ENCODE measurements at places on chromosomes 5 and 9.

GRCh38 chr9:80797101-80797829, 892.1 kb downstream of the TLE1 start:
- no peak for DNase-seq

- DNase-seq = no peak
Observed at GRCh38 chr9:108162664-108163063, 673.1 kb upstream of the KLF4 start.

DNA sequence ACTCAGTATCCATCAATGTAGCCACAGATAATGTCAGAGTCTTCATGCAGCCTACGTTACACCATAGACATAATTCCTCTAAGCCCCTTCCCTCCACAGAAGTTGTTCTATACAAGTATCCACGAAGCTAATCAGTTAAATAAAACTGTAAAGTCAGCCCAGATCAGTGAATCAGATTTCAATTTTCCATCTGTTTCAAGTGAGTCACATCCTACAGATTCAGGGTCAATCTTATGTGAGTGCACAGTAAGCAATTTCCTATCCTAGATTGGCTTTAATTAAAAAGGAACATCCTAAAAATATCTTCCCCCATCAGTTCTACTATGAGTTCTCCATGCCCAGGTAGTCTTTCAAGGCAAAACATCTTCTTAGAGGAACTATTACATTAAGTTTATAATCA, 402.5 kb downstream of the EFNA5 start:
- no peak for DNase-seq

DNA sequence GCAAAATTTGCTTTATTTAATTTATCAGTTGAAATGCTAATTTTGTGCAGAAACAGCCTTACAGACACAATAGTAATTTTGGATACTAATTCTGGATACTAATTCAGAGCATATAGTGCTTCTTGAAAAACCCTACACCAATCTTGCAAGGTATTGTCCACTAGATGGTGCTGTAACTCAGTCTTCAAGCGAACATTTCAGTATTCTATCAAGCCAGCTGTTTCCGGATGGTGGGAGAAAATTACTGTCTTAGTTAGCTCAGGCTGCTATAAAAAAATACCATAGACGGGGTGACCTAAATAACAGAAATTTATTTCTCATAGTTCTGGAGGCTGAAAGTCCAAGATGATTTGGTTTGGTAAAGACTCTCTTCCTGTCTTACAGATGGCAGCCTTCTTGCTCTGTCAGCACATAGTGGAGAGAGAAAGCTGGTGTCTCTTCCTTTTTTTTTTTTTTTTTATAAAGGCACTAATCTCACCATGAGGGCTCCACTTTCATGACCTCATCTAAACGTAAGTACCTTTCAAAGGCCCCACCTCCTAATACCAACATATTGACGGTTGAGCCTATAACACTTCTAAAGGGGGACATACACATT, 1306.5 kb upstream of the CDH9 start:
- peak; percentile 8 for DNase-seq

DNA sequence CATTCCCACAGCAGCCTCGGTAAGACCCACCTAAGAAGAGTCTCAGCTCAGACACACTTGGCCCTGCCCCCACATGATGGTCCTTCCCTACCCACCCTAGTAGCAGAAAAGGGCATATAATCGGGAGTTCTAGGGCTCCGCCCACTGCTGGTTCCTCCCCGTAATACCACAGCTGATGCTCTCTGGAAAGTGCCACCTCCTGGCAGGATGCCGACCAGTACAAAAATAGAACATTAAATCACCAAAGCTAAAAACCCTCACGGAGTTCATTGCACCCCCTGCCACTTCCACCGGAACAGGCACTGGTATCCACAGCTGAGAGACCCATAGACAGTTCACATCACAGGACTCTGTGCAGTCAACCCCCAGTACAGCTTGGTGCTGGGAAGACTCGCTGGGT, 271.3 kb downstream of the KIAA0825 start:
- DNase-seq = no peak

GRCh38 chr5:179869101-179869500, 10.5 kb upstream of the MRNIP start:
- peak; percentile 10 for DNase-seq

GRCh38 chr5:170408226-170408625, 19.1 kb upstream of the KCNMB1 start:
- DNase-seq = peak; percentile 68

GRCh38 chr5:82405618-82406204, 127.6 kb upstream of the RPS23 start:
- DNase-seq = no peak

DNA sequence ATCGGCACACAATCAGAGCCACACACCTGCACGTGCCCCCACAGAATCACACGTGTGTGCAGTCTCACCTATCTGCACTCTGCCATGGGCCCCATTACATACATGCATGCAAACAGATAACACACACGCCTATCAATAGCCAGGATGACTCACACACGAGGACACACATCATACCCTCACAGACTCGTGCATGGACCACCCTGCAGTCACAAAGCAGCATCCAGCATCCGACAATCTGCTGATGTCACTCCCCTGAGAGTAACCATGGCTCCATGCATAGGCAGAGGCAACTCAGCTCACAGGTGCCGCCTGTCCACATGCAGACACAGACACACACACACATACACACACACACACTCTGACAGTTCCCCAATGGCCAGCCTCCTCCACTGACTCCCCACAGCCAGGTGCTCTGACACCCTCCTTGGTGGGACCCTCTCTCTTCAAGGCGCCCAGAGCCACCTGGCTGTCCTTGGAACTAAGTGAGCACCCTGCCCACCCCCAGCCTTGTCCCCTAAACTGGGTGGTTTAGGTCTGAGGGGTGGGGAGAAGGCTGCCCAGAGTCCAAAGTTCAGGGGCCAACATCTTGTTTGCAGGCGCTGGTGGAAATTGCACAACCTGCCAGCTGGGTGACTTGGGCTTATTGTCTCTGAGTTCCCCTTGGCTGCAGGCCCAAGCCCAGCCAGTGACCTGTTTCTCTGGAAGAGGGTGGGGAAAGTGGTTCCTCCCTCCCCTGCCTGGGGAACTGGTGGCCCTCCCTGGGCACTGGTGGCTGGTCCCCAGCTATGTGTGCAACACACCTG, 34.6 kb upstream of the NEK6 start:
- no peak for DNase-seq

- no peak for DNase-seq
Observed at GRCh38 chr5:9094582-9094981, 451.3 kb downstream of the SEMA5A start.

GRCh38 chr9:1261266-1261665, 211.1 kb downstream of the DMRT2 start:
- no peak for DNase-seq

GRCh38 chr5:157494178-157494832, 34.3 kb downstream of the NIPAL4 start:
- DNase-seq = no peak

GRCh38 chr5:79806741-79807140, 117.1 kb downstream of the CMYA5 start:
- DNase-seq = no peak

- DNase-seq = no peak
Observed at GRCh38 chr9:137834846-137835546, 42.6 kb upstream of the CACNA1B start.

DNA sequence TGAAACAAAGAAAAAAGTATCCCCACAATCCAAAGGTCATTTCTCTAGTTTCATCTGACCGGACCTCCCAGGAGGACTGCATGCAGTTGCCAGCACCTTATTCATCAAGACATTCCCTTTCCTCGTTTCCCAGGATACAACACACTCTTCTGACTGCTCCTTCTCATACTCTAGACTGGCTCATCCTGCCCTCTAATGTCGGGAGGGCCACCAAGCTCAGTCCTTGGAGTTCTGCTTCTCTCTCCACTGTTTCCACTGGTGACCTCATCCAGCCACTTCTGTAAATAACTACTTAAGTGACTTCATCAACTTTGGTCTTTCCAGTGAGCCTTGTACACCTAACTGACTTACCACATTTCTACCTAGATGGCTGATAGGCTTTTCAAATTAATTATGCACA, 179.1 kb downstream of the EPB41L4A start:
- no peak for DNase-seq

DNA sequence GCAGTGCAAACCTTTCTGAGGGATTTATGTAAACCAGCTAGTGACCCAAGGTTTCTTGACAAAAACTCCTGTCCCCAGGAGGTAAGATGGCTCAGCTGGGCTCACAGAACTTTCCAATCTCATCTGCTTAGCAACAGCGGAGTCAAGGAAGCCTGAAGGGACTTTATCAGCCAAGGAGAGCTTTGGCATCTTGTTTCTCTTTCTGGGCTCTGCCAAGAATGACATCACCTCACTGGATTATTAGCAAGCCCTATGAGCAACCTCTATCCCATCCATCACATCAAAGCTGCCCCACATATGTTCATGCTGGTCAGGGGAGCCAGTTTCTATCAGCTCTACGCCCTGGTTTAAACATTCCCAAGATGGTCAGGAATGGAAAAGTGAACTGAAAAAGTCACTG, 461.3 kb downstream of the ENC1 start:
- no peak for DNase-seq

GRCh38 chr9:93020771-93021670, 37.5 kb upstream of the SUSD3 start:
- DNase-seq = no peak

DNA sequence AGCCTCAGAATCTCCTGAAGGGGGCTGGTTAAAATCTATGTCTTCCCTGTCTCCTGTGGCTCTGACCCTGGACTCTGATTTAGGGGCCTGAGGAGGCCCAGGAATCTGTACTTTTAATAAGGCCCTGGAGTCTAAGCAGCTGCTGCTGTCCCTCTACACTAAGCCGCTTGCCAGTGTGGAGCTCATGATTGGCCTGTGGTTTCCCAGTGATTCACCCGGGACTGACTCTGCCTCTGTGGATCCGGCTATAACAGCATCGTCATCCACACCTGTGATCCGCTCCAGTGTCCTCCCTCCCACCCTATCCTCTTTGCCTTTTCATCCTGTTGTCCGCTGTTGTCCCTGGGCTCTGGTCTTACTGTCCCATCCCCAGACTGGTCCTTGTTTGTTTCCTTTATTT, 3.7 kb downstream of the SLC31A2 start:
- peak; percentile 48 for DNase-seq

DNA sequence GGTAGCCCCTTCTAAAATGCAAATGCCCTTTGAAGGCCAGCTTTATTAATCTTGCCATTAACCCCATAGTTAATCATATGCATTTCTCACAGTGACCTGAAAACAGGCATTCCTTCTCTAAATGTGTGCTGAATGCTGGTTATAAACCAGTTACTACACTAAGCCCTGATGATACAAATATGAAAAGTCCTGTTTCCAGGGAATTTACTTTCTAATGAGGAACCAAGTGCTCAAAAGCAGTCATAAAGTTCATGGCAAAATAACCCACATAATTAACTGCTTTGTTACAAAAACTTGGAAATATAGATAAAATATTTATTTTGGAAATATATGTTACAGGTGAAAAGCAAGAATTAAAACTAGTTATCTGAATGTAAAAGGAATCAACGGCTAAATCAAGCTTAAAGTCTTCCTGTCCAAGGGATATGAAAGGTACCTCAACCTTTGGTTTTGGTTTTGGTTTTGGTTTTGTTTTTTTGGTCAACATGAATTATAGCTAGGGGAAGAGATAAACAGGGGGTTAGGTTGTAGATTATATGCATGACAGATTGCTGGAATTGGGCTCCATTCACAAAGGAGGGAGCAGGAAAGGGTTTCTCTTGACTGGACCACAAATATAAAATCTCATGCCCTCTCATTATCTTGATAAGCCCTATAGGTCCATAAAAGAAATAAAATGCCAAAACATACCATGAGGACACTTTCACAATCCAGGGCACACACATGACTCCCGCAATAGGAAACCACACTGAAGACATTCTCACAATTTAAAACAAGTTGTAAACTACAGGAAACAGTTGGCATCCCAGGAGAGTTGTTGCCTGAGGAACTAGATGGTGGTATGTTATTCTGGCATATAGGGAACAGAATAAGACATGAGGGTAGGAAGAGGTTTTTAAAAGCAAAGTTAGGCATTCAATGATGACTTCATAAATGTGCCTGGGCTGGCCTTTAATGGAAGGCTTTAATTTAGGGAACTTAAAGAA, 46.7 kb upstream of the MACIR start:
- DNase-seq = no peak

GRCh38 chr9:128286440-128286839, 10.4 kb downstream of the SWI5 start:
- no peak for DNase-seq

- DNase-seq = peak; percentile 34
Observed at GRCh38 chr9:91423785-91424402, at the start of gene NFIL3. NFIL3 (minus strand) TSS chr9:91423832; CDS start chr9:91410734, 13,098 bp downstream.

DNA sequence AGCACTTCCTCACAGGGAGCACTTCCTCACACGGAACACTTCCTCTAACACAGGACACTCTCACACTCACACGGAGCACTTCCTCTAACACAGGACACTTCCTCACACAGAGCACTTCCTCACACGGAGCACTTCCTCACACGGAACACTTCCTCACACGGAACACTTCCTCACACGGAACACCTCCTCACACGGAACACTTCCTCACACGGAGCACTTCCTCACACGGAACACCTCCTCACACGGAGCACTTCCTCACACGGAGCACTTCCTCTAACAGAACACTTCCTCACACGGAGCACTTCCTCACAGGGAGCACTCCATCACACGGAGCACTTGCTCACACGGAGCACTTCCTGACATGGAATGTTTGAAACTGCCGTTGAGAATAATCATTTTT, 13.4 kb downstream of the POMT1 start:
- no peak for DNase-seq

DNA sequence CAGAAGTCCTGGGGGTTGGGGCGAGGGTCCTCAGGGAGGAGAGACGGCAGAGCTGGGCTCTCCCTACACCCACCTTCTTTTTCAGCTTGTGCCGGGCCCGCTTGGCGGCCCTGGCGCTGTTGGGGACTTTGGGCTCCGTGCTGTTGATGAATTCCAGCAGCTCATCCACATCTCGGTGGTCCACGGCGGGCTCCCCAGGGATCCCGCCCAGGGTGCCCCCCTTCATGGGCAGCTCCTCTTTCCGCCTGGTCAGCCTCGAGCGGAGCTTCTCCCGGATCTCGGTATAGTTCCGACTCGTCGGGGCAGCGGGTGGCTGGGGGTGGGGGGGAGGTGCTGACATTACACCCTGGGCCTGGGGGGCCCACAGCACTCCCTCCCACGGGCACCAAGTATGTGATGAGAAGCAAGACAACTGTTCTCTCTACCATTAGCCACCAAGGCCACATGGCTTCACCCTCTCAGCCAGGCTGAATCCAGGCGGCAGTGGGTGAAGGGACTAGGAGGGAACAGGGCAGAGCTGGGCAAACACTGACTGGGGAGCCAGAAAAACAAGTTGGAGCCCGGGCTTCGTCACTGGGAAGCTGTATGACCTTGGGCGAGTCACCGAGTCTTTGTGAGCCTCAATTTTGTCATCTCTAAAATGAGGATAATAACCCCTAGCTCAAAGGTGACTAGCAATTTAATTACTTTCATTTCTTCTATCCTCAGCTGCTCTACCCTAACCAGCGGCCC, 14.6 kb upstream of the DDX41 start:
- no peak for DNase-seq

GRCh38 chr5:145683431-145683830, 151.7 kb downstream of the PRELID2 start:
- DNase-seq = no peak

DNA sequence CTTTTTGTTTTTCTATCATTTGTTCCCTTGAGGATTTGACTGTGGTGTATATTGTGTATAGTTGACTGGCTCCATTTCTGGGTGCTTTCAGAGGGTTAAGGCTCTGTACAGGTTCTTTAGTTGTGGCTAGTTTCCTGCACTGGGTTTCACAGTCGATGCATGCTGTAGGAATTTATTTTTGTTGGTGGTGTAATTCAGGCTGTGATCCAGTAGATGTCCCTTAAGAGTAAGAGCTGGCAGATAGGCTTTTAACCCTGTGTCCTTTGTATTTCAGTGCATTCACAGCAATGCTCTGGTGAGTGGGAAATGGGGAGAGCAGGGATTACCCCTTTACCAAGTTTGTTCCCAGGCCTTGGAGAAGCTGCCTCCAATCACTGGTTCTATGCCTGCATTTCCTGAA, 112.9 kb downstream of the SPATA31D1 start:
- no peak for DNase-seq
